Chondrocyte (in vitro differentiated cells): ENCODE measurements at places on chromosomes 6 and 20. TPM values are rescaled to one million over a fixed set of nuclear protein-coding genes. Genes with fewer than 3 reads are reported as not detected.

GRCh38 chr20:58650181-58650775 lies 805 bp upstream of the STX16 start:
- DNase-seq: no peak

DNA sequence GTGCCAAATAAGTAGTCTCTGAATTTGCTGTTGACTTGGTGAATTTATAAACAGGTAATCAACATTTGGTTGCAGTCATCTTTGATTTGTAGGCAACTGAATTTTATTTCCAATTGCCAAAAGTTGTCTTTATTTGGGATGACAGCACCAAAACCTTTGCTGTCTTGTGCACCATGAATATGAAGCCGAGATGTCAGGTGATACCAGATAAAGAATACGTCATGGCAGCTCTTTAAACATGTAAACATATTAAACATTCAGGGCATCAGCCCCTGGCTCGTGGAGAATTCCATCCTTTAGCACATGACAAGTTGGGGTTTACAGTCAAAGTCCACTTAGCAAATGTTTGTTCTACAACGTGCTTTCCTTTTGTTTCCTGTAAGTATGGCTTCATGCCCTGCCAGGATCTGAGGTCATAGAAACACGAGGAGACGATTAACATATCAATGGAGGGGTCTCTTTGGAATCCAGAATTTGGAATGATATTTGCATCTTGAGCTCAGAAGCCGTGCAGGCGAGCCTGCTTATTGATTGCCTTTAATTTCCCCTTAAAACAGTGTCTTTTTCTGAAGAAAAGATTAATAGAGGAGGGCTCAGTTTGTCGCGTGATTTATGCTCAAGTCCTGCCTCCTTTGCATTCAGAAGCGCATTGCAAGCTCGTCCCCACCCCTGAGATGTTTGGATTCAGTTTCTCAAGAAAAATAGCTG lies 170.2 kb upstream of the ZNF217 start:
- DNase-seq: no peak

GRCh38 chr6:76000629-76001028 lies 71.8 kb downstream of the IMPG1 start:
- no peak for DNase-seq

DNA sequence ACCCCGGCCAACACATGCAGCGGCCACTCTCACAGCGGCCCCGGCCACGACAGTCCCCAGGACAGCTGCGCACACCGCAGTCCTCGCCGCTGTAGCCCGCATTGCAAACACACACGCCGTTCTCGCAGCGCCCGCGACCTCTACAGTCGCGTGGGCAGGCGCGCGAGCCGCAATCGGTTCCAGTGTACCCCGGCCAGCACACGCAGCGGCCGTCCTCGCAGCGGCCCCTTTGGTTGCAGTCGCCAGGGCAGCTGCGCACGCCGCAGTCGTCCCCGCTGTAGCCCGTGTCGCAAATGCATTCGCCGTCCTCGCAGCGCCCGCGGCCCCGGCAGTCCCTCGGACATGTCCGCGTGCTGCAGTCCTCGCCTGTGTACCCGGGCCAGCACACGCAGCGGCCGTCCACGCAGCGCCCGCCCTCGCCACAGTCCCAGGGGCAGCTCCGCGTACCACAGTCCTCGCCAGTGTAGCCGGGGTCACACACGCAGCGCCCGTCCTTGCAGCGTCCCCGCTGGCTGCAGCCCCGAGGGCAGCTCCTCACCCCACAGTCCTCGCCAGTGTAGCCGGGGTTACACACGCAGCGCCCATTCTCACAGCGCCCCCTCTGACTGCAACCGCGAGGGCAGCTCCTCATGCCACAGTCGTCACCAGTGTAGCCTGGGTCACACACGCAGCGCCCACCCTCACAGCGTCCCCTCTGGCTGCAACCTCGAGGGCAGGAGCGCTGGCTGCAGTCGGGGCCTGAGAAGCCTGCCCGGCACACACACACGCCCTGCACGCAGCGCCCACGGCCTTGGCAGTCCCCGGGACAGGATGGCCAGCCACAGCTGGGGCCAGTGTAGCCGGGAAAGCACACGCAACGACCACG lies 12.5 kb downstream of the TNXB start:
- DNase-seq: no peak

GRCh38 chr20:10336959-10337729 lies 96.9 kb downstream of the MKKS start:
- no peak for DNase-seq

DNA sequence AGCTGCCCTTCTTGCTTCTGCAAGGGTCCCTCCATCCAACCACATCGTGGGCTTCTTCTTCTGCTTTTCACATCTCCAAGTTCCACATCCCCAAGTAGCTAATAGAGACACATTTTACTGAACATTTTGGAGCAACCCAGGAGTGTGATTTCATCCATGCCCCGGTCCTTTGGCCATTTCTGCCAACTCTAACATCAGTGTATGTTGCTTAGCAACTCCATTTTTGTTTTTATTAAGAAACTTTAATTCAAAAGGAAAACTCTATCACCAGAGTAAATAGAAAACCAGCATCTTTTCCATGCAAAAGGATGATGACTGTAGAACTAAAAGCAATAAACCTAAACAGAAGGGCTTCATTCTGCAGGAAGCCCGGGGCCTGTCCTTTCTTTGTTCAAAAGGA lies 32.7 kb upstream of the SULF2 start:
- DNase-seq: no peak

DNA sequence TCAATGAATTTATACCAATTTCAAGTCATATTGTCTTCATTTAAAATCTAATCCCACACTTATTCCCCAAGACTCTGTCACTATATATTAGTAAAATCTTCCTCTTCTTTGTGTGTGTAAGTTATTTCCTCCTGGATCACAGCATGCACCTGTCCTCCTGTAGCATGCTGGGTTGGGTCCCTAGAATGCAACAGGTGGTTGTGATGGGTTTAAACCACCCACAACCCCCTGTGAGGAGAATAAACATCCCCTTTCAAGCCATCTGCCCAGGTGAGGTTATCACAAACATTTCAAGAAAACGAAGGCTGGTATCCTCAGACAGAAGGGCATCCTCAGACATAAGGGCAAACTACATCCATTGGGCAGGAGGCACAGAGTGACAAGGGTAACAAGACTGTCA lies 26.4 kb downstream of the DZANK1 start:
- no peak for DNase-seq

DNA sequence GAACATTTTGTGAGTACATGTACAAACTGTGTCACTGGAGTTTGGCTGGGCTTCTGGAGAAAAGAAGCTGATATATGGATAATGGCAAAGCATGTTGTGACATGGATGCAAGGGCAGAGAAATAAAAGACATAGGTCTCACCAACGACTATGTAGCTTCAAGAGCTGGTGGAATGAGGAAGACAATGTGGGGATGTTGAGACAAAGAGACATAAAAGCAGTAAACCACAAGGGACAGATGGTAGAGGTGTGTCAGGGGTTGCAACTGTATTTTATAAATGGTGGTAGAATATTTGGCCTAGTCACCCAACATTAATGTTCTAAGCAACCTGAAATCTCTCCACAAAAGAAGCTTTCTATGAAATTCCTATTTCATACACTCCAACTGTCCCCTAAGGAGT lies 199.0 kb downstream of the KCNQ5 start:
- DNase-seq: no peak

DNA sequence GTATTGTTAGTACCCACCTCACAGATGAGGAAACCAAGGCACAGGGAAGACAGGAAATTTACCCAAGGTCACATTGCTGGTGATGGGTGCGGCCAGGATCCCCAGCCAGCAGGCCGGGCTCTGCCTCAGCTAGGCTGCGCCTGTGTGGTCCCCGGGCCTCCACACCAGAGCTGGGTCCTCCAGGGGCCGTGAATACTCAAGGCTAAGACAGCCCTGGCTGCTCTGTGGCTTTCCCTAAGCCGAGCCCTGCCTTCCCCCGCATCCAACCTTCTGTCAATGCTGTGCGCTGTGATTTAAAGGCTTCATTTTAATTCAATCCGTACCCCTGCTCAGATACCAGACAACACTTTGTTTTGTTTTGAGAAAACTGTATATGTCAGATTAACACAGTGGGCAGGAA lies 246.7 kb downstream of the TTLL2 start:
- no peak for DNase-seq

DNA sequence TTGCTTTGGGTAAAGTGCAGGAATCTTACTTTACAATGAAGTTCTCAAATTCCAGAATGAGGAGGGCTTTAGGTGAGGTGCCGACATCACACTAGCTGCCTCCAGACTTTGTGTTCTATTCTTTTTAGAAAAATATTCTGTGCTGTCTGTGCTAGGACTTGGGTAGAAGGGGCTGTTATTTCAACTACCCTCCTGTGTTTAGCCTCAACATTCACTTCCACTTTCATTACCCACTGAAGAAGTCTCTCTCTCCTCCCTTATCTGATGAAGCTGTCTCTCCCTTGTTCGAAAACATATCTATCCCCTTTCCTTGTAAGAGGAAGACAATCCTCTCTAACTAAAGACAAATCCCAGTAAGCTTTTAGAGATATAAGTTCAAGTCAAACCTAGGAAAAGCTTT lies 25.0 kb upstream of the BRPF3 start:
- DNase-seq: no peak

DNA sequence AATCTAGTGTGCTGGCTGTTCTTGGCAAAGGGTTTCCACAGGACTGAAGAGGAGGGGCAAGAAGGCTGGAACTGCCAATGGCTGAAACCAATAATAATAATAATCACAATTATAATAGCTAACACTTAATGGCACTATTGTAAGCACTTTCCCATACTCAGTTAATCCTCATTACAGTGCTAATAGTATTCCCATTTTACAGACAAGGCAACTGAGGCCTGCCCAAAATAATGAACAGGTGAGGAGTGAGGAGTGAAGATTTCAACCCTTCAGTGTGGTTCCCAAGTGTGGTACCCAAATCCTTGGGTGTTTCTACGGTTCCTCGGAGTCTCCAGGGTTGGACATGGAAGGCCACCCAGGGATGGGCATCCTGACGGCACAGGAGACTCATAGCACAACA lies 69.9 kb downstream of the TRERF1 start:
- no peak for DNase-seq

DNA sequence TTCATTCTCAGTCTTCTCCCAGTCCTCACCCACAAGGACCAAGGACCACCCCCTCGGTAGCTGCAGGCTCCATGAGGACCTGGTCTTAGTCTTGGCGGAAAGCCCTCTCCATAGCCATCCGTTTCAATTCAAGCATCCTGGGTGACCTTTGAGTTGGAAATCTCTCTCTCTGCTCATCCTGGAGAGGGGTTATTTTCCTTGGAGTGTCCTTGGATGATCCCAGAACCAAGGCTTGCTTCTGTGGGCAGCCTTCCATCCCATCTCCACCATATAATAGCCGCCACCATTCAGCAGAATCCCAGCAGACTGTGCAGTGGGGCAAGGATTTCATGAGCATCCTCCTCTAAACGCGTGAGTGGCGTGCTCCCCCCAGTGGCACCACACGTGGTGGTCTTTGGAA lies at the start of gene BPIFA2:
Gene BPIFA2, plus strand, starts transcription at position 301 of the 400 bp plus-strand sequence. CDS start 987 bp downstream, outside the sequence.
- DNase-seq: no peak

GRCh38 chr6:56370561-56371211 lies 123.3 kb upstream of the COL21A1 start:
- DNase-seq: no peak

DNA sequence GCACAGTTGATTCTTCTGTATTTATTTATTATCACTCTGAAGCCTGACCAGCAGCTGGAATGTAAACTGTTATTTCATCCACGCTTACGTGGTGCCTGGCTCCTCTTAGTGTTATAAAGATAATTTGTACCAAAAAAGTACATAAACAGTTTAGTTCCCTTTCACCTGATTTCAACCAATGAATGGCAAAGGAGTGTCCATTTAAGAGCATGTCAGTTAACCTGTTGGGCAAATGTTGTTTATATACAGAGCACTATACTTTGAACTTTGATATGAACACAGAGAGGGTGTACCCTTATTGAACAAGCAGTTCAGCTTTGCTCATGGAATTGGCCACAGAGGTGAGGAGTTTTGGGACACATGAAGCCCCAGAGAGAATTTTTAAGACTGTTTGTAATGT lies 7.2 kb upstream of the CTCFL start:
- no peak for DNase-seq

GRCh38 chr6:131694832-131695426 lies 6.3 kb downstream of the OR2A4 start:
- DNase-seq: no peak

DNA sequence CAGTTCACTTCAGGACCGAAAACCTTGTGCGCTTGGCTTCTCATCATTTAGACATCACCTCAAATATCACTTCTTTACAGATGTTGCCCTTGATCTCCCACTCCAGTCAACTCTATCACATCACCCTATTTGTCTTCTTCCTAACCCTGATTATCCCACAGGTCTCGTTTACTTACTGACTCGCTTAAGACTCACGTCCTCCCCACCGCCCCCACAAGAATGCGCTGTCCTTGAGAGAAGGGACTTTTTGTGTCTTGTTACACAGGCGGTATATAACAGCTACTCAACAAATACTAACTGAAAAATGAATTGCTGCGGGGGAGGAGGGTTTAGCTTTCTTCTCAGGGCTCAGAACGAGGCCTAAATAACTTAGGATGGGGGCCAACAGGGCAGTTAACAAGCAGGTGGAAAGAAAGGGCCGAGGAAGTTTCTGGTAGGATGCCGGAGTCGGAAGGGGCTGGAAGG lies 527 bp downstream of the TOMM34 start:
- DNase-seq: no peak

DNA sequence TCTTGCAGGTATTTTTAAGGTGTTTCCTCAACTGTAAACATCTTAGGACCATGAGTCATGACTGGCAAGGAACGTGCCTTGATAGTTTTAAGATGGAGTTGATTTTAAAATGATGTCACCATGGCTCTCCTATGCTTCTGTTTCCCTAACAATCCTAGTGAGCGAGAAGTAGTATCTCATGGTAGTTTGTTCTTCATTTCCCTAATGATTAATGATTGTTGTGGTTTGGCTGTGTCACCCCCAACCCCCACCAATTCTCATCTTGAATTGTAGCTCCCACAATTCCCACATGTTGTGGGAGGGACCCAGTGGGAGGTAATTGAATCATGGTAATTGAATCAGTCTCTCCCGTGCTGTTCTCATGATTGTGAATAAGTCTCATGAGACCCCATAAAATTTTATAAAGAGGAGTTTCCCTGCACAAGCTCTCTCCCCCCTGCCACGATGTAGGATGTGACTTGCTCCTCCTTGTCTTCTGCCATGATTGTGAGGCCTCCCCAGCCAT lies 16.8 kb upstream of the BNIP5 start:
- no peak for DNase-seq

RIPPLY2 gene
- not detected in 3 replicates for total RNA-seq

COL12A1 gene
- 1,995 to 2,753 TPM (median 2,073 TPM) in 3 replicates for total RNA-seq

SLC17A3 gene
- total RNA-seq: not detected in 3 replicates

SRSF6 gene
- total RNA-seq: 136 to 143 TPM (median 139 TPM) in 3 replicates

PRSS35 gene
- 61.6 to 200 TPM (median 197 TPM) in 3 replicates for total RNA-seq

GJA1 gene
- total RNA-seq: 194 to 296 TPM (median 295 TPM) in 3 replicates

BNIP5 gene
- total RNA-seq: not detected in 3 replicates

BEND3 gene
- 3.1 to 3.9 TPM (median 3.6 TPM) in 3 replicates for total RNA-seq

TRIM15 gene
- total RNA-seq: not detected in 3 replicates

NFATC2 gene
- 2.0 to 2.6 TPM (median 2.2 TPM) in 3 replicates for total RNA-seq

SEL1L2 gene
- total RNA-seq: not detected in 3 replicates

TRIM40 gene
- not detected in 3 replicates for total RNA-seq
